ENCODE measurements at places on chromosomes 4 and X.

DNA sequence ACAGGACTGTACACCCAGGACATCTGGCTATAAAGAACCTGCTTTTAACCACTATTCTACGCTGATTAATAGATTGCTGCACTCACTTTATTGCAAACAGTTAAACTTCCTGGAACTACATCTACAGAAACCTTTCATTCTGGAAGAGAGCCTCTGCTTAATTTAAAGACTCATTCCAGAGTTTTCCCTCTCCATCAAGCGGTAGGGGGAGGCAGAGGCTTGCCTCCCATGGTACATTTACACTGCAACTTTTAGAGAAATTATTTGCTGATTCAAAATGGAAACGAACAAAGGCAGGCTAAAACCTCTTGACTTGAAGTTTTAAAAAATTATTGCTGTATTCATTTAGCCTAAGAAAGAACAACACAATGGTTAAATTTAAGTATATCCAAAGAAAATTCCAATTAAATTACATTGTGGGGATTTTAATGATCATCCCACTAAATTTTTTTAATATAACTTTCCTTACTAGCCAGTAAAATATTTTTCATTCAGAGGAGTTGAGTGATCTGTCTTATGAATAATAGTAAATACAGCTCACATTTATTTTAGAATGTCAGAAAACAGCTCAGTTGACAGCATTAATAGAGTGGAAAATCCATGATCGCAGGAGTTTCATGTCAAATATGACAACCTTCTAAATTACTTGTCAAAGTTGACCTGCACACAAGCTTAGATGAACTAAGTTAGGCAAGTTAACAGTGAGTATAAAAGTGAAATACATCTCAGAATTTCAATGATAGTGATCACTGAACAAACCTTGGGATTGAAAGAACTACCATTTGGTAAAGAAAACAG, 46.3 kb upstream of the PCDH10 start:
- no peak for DNase-seq

- DNase-seq, result peak; percentile 57
Observed at GRCh38 chr4:139530833-139531427, 25.1 kb downstream of the SETD7 start.

- DNase-seq, result peak; percentile 63
Observed at GRCh38 chrX:135295238-135295943, 13.9 kb upstream of the ETDC start.

DNA sequence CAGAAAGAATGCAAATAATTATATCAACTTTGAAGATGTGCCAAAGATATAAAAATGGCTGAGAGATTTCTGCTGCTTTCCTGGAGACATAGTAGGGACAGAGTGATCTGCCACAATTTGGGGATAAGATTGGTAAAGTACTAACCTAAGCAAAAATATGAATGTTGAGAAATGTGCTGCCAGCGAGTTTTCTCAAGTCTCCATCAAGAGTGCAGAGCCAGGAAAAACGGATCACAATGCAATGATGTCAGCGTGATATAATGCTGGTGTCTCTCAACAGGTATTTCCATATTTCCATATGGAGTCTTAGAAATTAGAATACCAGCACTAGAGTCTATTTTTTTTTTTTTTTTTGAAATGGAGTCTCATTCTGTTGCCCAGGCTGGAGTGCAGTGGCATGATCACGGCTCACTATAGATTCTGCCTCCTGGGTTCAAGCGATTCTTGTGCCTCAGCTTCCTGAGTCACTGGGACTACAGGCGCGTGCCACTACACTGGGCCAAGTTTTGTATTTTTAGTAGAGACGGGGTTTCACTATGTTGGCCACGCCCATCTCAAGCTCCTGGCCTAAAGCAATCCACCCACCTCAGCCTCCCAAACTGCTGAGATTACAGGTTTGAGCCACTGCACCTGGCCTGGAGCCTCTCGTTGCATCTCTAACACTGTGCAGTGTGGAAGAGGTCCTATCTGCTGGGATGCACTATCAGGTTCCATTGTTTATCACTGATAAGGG, 893.5 kb downstream of the TRIML1 start:
- no peak for DNase-seq

DNA sequence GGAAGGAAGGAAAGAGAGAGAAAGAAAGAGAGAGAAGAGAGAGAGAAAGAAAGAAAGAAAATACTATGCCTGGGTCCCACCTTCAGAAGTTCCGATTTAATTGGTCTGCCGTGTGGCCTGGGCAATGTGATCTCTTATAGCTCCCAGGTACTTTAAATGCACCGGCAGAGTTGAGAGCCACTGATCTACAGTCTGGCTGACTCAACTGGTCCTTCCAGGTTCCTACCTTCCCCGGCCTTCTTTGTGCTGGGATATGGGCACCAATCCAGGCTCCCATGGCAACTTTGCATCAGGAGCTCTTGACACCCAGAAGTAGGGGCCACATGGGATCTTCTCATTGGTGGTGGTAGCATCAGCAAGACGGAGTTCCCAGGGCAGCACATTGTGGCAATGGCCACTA, 186.5 kb upstream of the ATP6AP2 start:
- DNase-seq, result no peak

GRCh38 chr4:164169591-164169990, 584.3 kb upstream of the SMIM31 start:
- no peak for DNase-seq

DNA sequence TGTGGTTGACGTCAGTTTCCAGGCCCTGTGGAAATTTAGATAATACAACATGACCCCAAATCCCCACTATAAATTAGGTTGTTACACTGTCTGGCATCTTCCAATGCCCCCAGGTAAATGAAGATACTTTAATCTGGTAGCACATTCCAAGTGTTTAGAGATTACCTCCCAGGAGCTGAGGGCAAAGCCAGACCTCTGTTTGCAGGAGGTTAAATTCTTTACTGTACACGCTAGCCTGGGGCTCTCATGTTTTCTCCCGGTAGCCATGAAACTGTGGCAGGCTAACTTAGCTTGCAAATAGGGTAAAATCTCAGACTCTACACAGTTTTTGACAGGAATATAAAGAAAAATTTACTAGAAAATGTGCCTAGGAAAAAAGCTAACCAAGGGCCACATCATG, 450.0 kb downstream of the PDGFC start:
- no peak for DNase-seq

- DNase-seq, result no peak
Observed at GRCh38 chrX:103913356-103914020, 48.9 kb upstream of the TMSB15B start.

GRCh38 chr4:101236097-101236496, 111.2 kb downstream of the PPP3CA start:
- no peak for DNase-seq

DNA sequence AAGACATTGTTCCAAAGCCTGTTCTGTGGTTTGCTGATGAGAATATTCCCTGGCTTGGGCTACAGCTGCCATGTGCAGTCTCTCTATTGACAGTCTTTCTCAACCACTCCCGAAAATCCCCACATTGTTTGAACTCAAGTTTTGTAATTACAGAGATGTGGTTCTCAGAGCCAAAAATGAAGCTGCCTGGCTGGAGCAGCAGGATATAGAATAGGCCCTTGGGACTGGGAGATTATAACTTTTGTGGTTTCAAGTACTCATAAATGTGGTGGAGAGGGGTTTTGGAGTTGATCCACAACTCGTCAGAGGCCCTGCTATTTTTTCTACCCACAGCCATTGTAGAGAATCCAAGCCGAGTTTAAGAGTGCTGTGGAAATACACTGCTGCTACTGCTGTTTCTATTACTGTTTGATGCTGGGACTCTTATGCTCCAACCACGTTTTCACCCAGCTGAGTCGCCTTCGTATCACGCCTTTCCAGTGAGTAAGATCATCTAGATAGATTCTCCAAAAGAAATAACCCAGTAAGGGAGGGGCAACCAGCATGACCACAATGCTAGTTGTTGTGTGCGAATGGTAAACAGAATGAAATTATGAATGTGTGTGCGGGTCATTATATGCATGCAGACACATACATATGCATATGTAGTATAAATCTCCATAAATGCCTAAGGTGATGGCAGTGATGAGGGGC, 57.1 kb upstream of the ATXN3L start:
- no peak for DNase-seq

- DNase-seq, result no peak
Observed at GRCh38 chrX:120299928-120300327, 11.3 kb downstream of the TMEM255A start.

- no peak for DNase-seq
Observed at GRCh38 chrX:101642093-101642492, 17.6 kb downstream of the ARMCX2 start.

DNA sequence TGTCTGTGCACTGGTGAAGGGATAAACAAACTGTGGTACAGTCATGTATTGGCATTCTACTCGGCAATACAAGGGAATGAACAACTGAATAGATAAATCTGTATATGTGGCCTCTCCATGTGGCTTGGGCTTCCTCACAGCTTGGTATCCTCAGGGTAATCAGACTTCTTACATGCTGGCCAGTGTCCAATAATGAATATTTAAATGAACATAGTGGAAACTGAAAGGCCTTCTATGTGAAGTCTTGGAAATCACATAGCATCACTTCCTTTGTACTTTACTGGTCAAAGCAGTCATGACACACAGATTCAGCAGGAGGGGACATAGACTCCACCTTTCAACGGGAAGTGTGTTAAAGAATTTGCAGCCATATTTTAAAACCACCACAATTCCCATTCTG, 33.4 kb upstream of the GPR101 start:
- no peak for DNase-seq

- DNase-seq, result no peak
Observed at GRCh38 chr4:158384414-158384813, 137.3 kb upstream of the RXFP1 start.

GRCh38 chr4:140673729-140674128, 82.5 kb downstream of the TBC1D9 start:
- no peak for DNase-seq

DNA sequence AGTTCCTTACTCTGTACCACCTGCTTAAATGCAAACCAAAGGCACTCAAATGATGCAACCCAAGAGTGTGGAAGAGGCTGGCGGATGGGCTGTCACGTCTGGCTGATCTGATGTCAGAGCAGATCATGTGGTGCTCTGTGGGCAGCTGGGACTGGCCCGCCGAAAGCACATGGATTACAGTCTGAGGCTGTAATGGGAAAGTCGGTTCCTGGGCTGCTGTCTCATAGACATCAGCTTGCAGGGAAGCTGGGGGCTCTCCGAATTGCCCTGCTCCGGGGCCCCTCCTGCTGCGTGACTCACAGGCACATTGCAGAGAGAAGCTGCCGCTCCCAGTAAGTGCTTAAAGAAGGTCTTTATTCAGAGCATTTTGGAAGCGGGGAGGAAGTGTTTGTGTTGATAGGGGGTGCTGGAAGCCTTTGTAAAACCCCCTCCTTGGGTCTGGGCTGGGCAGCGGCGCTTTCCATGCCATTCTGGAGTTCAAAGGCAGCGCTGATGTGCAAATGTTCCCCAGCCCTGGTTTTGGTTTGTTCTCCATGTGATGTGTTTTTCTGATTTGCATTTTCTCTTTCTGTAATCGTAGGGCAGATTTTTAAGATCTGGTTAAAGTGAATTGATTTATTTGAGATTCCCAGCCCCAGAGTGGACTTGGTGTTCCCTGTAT, 181.1 kb downstream of the LARP7 start:
- DNase-seq, result peak; percentile 37

GRCh38 chrX:47232197-47232802, 509 bp upstream of the USP11 start:
- DNase-seq, result no peak

DNA sequence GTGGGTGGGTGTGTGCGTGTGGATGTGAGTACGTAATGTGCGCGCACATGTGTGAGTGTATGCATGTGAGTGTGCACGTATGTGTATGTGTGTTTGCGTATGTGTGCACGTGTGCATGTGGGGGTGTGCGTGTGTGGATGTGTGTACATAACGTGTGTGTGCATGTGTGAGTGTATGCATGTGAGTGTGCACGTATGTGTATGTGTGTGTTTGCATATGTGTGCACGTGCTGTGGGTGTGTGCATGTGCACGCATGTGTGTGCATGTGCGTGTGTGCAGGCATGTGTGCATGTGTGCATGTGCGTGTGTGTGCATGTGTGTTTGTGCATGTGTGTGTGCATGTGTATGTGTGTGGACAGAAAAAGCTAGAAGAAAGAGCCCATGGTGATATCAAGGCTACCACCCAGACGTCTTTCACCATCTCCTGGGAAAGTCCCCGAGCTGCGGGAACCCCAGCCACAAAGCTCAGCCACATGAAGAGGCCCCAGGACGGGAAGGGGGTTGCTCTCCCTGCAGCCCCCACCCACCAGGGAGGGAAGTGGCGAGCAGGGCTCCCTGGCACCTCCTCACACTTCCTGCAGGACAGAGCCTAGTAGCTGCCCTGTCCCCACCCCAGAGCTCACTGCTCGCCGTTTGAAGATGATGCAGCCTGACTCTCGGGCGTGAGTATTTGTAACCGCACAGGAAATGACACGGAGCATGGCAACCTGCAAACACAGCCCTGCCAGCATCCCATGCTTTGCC, 108.3 kb downstream of the DCTD start:
- DNase-seq, result peak; percentile 64

DNA sequence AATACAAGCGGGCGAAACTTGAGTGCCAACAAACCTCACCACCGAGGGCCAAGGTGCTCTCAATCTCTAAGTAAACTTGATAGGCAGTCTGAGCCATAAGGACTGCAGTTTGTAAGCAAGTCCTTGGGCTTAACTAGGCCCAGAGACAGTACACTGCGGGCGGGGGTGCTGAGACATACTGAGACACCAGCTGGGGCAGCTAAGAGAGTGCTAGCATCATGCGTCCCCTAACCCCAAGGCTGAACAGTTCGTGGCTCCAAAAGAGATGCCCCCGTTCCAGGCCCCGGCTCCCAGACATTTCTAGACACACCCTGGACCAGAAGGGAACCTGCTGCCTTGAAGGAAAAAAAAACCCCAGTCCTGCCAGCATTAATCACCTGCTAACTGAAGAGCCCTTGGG, 126.8 kb upstream of the PRDX4 start:
- no peak for DNase-seq

- DNase-seq, result no peak
Observed at GRCh38 chr4:145786261-145786660, 106.3 kb downstream of the C4orf51 start.

DNA sequence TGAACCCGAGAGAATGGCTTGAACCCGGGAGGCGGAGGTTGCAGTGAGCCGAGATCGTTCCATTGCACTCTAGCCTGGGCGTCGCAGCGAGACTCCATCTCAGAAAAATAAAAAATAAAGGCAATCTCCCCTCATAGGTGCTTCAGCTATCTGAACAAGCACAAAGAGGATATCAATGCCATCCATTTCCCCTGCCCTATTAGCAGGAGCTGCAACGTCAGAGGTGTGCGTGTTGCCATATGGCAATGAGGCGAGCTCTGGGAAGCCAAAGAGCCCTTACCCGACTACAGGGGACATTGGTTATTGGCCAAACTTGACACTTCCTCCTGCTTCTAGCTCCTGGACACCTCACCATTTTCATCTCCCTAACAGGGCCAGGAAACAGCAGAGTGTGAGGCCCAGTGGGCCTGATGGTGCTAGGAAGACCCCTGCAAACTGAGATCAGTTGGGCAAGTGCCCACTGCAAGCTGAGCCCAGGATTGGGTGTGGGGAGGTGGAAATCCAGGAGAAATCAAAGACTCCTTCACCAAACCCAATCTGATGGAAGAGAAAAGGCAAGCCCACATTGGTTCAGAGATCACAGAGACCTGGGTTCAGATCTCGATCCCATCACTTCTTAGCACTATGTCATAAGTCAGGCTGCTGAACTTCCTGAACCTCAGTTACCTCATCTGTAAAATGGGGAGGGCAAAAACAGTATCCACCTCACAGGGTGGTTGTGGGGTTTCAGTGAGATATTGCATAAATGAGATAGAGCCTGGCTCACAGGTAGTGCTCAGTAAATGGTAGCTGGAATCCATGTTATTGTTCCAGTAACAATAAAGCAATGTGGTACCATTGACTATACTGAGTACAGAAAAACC, 21.2 kb downstream of the SLC25A5 start:
- no peak for DNase-seq
